ENCODE measurements at places on chromosomes 12 and 14.
A peak's percentile ranks its signal among the peaks of the same experiment; 100 is the strongest.

GRCh38 chr12:132228476-132229192 lies 84.4 kb downstream of the NOC4L start:
- no peak for DNase-seq

GRCh38 chr14:65991104-65991503 lies 495.1 kb upstream of the CCDC196 start:
- no peak for DNase-seq

DNA sequence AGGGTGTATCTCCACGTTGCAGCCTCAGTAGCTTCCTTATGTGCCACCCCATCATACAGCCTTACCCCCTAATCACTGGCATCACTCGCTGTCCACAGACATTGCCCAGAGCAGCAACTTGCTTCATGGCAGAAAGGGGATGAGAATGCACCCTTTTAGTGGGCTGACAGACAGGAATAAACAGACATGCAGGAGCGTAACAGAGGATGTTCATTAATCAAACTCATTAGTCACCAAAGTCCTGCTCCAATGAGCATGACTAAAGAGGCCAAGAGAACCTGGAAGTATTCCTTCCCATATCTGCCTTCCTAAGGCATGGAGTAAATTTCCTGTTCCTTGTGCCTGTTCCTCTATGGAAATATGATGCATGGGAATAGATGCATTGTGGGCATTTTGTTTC lies 197.0 kb downstream of the PHLDA1 start:
- no peak for DNase-seq

DNA sequence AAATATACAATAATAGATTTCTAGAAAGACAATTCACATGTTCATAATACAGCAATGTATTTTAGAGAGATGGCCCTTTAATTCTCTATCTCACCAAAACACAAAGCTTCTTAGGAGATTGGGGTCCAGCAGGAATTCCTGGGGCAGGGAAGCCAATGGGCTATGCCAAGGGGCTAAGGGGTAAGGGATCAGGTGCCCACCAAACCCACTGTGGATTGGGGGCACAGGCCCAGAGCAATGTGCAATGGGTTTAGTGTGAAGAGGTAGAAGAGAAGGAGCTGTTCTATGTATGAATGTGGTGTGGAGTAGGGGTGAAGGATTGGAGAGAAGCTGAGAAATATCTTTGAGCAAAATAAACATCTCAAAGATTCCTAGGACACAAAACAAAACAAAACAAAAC lies 2.6 kb downstream of the HOXC13 start:
- no peak for DNase-seq

DNA sequence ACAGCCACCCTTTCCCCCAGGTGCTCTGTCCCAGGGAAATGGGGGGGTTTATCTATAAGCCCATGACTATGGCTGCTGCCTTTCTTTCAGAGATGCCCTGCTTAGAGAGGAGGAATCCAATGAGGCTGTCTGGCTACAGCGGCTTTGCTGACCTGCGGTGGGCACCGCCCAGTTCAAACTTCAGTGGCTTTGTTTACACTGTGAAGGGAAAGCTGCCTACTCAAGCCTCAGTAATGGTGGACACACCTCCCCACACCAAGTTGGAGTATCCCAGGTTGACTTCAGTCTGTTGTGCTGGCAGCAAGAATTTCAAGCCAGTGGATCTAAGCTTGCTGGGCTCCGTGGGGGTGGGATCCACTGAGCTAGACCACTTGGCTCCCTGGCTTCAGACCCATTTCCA lies 869.2 kb downstream of the SLC6A15 start:
- no peak for DNase-seq

DNA sequence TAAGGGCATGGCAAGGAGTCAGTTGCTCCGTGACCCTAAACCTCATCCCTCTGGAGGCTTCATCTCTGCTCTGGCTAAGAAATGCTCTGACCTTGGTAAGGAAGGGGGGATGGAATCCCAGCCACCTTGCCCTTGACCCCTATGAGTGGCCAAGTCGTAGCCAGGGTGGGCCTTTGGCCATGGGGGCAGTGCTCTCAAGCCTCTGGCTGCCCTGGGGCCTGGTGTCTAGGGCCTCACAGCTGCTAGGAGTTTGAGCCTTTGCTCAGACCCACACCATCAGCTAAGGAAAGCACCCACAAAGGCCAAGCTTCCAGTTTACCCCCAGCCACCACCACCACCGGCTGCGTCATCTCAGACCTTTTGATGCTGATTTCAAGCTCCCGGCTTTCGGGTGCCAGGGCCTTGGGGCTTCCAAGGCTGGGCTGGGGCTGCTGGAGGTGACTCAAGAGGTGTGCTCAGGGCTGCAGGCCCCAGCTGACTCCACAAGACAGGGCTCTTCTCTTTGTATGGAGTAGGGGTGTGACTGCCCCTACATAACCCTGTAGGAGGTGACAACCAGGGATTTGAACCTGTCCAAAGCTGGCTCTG lies 3.7 kb downstream of the ASB2 start:
- no peak for DNase-seq

- peak; percentile 56 for DNase-seq
Observed at GRCh38 chr12:70648831-70649230, 11.6 kb upstream of the PTPRB start.

DNA sequence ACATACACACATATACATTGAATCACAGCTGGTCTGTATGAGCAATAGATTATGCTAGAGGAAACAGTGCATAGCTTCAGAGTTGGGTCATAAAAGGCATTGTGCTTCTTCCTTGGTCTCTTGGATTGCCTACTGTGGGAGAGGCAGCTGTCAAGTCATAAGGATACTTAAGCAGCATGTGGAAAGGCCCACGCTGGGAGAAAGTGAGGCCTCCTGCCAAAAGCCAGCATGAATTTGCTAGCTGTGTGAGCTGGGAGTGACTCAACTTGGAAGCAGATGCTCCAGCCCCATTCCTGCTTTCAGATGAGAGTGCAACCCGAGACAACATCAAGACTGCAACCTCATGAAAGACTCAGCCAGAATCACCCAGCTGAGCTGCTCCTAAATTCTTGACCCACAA lies 311.9 kb upstream of the TBX3 start:
- DNase-seq: no peak

DNA sequence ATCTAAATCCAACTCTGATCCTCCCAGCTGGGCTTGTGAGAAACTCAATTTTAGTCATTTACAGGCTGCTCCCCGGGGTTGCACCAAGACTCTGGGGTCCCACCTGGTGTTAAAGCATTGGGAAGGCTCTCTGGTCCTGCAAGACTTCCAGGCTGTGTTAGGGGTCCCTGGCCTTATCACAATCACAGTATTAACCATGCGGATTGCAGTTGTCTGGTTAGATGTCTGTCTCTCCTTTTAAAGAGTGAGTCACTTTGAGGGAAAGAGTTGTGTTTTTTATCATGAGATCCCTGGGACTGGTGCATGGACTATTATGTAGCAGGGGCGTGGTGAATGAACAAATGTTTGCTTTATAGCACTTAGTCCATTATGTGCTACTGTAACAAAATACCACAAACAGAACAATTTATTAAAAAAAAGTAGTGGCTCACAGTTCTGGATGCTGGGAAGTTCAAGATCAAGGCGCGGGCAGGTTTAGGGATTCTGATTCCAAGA lies 531.4 kb downstream of the FUT8 start:
- DNase-seq: no peak

- no peak for DNase-seq
Observed at GRCh38 chr14:61542848-61543790, 152.2 kb upstream of the HIF1A start.

- DNase-seq: no peak
Observed at GRCh38 chr12:90622431-90622830, 332.5 kb downstream of the CCER1 start.

DNA sequence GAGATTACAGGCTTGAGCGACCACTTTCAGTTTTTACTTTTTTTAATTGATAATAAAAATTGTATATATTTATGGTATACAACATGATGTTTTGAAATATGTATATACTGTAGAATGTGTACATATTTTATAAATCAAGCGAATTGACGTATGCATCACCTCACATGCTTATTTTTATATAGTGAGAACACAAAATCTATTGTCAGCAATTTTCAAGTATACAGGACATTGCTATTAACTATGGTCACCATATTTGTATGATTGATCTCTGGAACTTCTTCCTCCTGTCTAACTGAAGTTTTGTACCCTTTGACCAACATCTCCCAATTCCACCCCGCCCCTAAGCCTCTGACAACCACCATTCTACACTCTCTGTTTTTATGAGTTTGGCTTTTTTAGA lies 56.3 kb upstream of the KICS2 start:
- DNase-seq: no peak

DNA sequence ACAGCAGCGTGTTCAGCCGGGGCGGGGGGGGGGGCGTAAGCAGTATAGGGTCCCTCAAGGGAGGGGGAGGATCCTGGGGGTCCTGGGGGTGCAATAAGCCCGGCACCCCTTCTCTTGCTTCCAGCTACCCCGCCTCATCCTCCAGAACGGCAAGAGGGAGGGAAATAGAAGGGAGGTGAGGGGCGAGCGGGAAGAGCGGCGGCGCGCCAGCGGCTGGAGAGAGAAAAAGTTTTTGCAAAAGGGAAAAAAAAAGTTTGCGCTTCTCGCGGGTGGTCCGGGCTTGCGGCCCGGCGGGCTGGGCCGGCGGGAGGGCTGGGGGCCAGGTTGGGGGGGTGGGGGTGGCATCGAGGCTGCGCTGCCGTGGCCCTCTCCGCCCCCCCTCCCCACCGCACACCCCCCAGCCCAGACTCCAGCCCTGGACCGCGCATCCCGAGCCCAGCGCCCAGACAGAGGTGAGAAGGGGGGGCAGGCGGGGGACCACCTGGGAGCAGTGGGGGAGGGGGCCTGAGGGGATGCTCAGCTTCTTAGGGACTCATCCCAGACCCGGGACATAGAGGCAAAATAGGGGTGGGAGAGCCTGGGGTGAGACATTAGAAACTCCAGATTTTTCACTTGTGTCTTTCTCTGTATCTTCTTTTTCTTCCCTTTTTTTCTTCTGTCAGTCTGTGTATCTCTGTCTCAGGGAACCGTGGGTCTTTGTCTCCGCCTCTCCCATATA lies at the start of gene GLI1:
Gene GLI1 (plus strand): TSS at position 36 of the 718 bp plus-strand sequence. CDS start 3,907 bp downstream, outside the sequence.
- no peak for DNase-seq

DNA sequence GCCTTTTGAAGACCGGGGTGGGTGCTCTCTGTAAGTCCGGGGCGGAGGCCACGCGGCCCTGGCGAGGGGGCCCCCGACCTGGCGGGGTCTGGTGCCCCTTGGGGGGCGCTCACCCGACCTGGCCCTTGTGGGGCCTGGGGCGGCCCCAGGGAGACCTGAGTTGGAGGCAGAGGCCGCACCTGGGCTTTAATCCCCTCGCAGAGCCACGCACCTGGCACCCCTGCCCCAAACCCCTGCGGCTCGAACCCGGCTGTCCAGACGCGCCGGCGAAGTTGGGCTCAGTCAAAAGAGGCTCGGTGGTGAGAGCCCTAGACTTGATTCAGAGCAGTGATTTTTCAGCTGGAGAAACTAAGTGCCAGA lies 267 bp downstream of the CFAP251 start:
- no peak for DNase-seq

GRCh38 chr14:50360851-50361250 lies 35.8 kb downstream of the CDKL1 start:
- DNase-seq: no peak

GRCh38 chr14:67636361-67636919 lies 16.7 kb downstream of the ARG2 start:
- peak; percentile 67 for DNase-seq

DNA sequence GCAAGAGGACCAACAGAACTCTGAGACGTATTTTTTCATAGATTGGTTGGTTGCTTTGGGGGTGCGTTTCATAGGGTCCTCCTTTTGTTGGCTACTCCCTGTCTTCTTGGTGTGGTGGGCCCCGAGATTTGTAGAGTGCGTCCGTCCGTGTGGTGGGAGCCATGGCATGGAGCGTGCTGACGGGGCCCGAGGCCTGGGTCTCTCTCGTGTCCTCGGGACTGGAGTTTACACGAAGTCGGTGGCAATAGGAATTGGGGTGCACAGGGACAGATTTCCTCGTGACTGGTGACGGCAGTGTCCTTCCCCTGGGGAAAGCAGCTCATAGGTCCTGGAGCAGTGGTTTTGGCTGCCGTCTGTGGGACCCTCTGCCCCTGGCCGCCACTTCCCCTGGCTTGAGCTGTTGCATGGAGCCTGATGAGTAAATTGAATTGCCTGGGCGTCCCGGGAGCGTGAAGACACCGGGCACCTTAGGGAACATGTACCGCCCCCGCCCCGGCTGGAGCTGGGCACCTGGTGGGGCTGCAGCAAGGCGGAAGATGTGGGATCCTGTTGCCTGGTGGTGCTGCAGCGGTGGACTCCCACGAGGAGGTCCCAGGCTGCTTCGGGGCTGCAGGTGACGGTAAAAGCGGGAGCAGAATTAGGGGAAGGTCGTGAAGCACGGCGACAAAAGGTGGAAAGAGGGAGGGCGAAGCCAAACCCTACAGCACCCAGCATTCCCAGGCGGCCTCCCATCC lies 153.7 kb upstream of the ALG10B start:
- DNase-seq: no peak

DNA sequence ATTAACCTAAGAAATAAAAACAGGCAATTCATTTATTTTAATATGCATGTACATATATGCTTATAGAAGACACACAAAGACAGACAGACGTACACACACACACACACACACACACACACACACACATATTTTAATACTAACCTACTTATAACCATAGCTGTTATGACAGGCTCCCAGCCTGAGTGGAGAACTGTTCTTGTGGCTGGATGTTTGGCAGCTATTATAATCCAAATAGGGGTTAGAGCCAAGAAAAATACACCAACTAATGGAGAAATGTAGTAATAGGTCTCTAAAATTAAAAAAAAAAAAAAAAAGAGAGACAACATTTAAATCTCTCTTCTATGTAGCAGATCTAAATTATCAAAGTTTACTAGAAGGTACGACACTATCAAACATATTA lies 91.8 kb downstream of the SLC41A2 start:
- no peak for DNase-seq

GRCh38 chr14:95174184-95174792 lies 17.0 kb upstream of the DICER1 start:
- DNase-seq: no peak

DNA sequence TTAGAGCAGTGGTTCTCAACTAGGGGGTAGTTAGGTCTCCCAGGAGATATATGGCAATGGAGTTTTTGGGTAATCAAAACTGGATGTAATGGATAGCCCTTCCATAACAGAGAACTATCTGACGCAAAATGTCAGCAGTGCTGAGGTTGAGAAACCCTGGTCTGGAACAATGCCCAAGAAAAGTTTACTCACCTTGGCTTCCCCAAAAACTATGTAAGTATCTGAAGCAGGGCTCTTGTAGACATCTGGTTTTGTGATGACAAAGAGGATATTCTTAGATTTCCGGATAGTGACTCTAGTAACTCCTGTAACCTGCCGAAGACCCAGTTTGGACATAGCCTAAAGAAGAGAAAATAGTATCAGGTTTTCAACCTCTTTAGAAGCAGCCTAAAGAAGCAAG lies 11.8 kb downstream of the NACA start:
- no peak for DNase-seq

GRCh38 chr12:112595410-112595809 lies 176.7 kb downstream of the PTPN11 start:
- DNase-seq: no peak

DNA sequence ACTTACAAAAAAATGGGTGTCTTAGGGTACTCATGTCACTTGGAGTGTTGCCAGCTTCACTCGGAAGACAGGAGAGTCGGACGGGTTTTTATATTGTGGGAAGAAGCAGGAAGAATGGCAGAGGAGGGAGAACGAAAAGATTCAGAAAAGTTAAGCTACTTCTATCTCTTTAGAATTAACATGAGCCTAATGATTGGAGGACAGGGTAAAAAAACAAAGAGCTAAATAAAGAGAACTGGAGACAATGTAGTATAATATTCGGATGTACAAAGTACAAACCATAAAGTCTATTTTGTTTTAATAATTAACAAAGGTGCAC lies 43.9 kb downstream of the EFCAB11 start:
- no peak for DNase-seq

- DNase-seq: no peak
Observed at GRCh38 chr14:68214431-68214830, 394.9 kb downstream of the RAD51B start.

Measured in AG04449 (cell line).